ENCODE measurements at places on chromosomes 7 and 10.
A peak's percentile ranks its signal among the peaks of the same experiment; 100 is the strongest.

GRCh38 chr10:35413985-35414861, 77.9 kb downstream of the CCNY start:
- DNase-seq: no peak

DNA sequence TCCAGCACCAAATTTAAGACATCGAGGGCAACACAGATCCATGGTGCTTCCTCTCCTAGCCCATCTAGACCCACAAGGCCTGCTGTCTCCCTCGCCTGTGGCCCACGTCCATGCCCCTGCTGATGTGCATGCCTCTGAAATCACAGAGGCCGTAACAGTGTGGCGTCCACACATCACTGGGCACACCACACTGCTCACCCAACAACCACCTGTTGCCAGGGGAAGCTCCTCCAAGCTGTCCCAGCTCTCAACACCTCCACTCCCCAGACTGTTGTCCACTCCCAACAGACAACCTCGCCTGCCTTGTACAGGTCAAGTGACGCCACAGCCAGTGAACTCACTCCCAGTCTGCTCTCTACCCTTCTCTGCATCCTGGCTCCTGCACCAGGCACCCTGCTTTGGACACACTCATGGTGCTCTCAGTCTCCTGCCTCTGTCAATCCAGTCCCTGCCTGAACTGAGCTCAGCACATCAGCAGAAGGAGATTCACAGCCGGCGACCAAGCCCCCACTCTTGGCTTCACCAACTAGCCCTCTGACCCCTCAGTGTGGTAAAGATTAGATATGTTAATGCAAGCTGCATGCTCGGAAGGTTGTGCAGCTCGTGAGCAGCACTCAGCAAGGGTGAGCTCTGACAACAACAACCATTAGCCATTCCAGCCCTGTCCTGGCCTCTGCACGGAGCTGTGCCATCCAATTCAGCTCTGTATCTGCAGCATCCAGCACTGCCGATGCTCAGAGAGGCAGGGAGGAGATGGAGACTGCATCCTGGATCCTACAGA, 197.0 kb downstream of the TNS3 start:
- DNase-seq: no peak

DNA sequence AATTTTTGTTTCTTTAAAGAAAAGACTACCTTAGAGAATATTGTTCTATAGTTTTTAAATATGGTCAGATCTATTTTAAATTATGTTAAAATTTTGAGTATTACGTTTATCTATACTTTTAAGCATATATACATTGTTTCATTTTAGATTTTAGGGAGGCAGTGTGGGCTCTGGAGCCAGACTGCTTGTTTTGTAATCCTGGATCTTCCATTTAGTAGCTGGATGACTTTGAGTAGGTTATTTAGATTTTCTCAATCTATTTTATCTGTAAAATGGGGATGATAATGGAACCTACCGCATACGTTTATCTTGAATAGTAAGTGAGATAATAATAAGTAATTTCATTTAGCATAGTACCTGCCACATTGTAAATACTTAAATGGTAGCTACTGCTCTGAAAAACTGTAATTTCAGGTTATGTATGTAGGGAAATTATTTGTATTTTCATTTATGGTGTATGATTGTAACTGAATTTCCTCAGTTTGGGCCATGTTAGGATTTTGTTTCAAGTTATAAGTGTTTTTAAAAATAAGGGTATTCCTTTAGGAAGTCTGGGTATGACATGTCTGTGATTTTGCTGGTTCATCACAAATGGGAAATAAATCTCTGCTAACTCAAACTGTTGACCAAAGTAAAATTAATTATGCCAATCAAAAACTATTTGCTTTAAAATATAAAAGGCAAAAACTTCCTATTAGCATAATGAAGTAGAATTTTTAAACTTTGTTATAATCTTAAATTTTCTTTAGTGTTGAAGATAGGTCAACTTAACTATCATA, 6.5 kb downstream of the PTEN start:
- DNase-seq: no peak

DNA sequence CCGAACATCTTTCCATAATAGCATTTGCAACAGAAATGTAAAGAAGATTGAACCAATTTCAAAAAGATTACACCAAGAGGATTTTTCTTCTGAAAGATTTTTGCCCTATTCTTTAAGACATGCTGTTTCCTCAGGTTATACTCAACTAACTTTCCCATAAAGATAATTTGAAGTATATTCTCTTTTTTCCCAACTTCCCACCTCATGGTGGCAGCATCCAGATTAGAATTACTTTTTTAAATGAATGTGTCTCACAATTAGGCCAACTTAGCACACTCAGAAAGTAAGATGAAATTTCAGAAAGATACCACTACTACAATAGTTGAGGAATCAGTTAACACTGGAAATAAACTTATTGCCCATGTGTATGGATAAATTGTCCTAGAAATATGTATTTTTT, 178.2 kb upstream of the CSTF2T start:
- no peak for DNase-seq

GRCh38 chr10:62085821-62086220, 182.8 kb downstream of the RTKN2 start:
- no peak for DNase-seq

- no peak for DNase-seq
Measured at GRCh38 chr7:8065356-8065813, 96.8 kb downstream of the GLCCI1 start.

GRCh38 chr10:22133749-22134624, 83.8 kb downstream of the EBLN1 start:
- DNase-seq: no peak

GRCh38 chr10:101244321-101245050, 15.2 kb upstream of the LBX1 start:
- DNase-seq: no peak

DNA sequence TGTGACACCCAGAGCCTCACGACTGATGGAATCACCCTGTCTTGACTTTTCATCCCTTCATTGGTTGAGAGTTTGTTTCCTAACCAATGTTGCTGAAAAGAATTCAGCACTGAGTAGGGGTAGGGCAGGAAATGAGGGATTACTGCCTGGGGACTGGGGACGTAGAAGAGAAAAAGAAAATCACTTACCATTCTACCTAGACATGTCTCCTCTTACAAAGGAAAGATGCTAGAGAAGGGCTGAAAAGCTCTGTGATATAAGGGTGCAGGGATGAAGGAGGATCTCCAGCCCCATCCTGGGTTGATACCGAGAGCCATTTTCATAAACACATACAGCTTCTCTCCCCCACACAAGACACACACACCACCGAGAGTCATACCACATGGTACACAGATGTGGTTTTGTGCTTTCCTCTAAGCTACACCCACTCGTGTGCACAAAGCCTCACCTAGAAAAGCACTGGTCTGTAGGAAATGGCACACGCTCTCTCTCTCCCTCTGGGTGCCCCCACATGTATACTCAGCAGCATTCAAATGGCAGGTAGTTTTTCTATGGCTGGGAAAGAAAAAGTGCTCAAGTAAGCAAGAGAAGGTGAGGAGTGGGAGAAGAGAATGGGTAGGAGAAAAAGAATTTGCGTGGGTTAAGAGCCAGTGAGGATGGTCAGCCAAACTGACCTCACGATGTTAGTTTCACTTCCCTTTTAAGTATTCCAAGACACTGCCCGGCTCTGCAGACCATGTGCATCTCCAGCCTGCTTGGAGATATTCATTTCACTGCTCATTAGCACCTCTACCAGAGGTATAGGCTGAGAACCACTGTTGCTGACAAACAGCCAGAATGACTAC, 85.8 kb downstream of the CALD1 start:
- DNase-seq: peak; percentile 34

GRCh38 chr7:97845622-97846203, 26.5 kb downstream of the ASNS start:
- DNase-seq: peak; percentile 24

DNA sequence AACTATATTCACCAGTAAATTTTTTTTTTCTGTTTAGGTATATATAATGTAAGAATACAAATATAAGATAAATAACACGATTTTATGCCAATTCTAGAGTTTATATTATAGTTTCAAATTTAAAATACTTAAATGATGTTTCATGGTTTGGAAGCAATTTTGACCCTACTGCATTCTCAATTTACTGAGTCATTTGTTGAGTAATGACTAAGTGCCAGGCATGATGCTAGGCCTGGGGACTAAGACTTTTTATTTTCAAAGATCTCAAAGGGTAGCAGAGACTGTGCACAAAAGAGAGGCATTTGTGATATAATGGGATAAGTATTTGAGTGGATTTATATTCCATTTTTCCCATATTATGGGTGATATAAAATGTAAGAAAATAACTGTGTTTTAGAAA, 78.9 kb upstream of the SMIM30 start:
- DNase-seq: peak; percentile 38

DNA sequence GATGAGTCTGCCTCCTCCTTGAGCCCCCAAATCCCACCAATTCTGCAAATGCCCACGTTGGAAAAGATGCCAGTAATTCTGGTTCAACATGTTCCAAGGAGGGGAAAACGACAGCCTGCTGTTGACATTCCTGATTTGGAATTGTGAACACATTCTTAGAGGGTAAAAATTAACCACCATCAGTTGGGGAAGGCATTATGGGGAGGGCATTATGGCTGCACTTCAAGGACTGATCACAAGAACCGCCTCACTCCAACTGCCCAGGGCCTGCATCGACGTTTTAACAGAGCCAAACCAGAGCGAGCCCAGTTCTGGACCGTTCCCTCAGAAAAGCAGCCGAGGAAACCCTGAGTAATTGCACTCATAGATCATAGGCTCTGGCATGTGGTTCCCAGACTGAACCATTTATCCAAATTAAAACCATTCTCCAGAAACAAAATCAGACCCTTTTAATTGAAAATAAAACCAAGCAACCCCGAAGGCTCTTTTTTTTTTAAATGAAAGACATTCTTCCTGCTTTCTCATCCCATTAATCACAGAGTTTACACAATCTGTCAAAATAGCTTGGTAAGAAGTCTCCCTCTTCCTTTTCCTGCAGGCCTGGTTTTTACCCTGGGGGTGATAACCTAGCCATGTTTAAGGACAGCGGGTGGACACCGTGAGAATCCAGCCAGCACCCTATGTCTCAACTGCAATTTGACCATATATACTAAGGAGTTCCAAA, 8.0 kb downstream of the TNS3 start:
- peak; percentile 87 for DNase-seq

GRCh38 chr10:124709861-124710260, 34.3 kb downstream of the FAM53B start:
- no peak for DNase-seq

GRCh38 chr10:119976421-119976820, 83.9 kb downstream of the SEC23IP start:
- no peak for DNase-seq

GRCh38 chr10:79312601-79313187, 34.6 kb upstream of the PPIF start:
- no peak for DNase-seq

GRCh38 chr7:114264023-114264422, 150.6 kb upstream of the FOXP2 start:
- DNase-seq: no peak

DNA sequence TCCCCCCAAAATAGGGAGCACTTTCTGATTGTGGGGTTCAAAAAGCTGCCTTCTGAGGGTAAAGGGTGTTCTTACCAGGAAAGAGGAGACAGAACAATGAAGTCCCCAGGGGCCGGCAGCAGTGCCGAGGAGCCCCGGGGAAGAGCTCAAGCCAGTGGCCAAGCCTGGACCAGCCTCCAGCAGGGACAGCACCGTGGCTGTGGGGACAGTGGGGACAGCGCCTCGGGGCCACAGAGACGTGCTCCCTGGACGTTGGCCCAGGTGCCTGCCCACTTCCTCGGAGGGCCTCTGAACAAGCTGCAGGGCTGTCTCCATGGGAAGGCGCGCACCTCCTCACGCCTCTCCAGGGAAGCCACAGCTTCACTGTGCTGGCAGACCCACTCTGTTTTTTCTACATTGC, 312.6 kb downstream of the PTPRN2 start:
- DNase-seq: no peak

DNA sequence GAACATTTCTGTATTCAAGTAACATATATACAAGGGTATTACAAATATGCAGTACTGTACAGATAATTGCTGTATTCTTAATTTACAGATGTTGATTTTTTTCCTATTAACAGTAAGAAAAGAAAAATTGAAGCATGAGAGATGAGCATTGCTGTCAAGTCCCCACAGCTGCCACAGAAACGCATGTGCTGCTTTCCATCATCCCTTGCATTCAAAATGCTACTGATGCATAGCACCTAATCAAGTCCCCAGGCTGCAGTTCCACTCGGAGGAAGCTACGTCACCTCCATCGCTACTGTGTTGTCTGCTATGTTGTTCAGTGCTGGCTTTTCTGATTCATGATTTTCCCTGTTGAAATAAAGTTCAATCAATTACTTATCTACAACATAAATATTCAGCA, 78.2 kb downstream of the EPC1 start:
- DNase-seq: no peak

DNA sequence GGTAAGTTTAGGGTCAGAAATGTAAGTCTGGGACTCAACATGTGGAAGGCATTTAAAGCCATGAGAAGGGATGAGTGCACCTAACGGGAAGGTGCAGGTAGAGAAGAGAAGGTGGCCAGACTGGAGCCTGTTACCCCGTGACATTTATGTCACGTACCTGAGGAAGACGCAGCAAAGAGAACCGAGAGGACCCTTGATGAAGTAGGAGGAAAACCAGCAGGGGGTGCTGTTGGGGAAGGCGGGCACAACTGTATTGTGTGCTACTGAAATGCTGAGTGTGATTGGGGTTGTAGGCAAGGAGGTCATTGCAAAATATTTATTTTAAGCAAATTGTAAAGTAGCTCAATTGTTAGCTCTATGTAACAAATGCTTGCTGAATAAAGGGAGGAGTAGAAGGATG, 338.2 kb upstream of the PRKCQ start:
- no peak for DNase-seq

GRCh38 chr10:119878524-119878923, 5.9 kb upstream of the MCMBP start:
- no peak for DNase-seq

Data from kidney glomerular epithelial cell (primary cell).